ENCODE measurements at places on chromosomes 12 and 14.
A peak's percentile ranks its signal among the peaks of the same experiment; 100 is the strongest.

DNA sequence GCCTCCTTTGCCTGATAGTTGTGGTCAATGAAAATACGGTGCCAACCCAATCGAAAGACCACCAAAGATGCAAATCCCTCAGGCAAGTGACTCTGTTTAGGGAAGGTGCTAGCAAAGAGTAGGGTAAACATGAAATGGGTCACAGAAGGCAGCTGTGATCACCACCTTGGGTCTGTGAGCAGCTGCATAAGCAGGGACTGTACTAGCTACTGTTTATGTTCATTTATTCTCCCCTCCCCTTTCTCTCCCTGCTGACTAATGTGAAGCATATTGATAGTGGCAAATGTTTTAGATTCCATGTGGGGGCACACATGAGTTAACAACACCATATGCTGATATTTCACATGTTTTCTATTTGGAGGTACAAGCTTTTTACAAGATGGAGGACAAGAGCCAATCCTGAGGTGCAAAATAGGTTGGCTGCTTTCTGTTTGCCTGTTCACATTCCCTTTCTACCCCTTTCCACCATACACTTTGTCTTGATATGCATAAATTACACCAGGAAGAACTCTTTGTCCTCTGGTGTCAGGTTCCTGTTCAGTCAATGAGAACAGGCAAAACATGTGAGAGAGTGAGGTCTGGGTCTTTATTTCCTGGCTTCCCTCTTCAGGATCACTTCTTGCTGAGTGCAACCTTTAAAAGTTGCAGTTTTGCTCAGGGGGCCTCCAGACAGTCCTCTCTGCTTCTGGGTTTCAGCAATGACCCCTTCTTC is 71.1 kb downstream of the AVPR1A start:
- DNase-seq = no peak

- no peak for DNase-seq
Observed at GRCh38 chr14:30874999-30875787, 834 bp downstream of the COCH start.

DNA sequence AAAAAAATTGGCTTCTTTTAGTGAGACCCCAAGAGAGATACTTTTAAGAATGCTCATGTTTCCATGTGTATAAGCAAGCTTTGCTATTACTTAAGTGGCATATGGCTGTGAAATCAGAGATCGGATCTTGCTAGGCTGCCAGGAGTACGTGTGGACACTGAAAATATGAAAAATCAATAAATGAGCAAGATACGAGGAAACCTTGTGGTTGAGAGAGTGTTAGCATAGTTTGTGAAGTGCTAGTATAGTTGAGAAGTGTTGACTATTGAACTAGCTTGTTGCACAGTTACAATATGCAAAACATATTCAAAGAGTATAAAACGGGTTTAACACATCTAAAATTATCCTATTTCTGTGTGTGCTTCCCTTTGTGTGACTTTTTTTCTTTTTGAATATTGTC is 230.9 kb upstream of the NOVA1 start:
- no peak for DNase-seq

DNA sequence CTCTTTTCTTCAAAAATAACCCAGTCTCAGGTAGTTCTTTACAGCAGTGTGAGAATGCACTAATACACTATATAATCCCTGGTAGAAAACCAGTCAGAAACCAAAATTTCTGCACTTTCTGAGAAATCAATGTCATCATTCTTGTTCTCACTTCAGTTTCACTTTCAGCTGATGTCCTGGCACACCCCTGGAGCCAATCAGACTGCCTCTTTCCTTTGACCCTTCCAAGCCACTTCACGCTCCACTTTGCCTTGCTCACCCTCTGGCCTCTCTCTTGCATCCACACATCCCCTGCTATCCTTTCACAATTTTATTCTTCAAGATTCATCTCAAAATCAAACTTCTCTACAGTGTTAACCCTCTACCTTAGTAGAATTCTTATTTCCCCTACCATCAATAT is 181.1 kb downstream of the ASCL1 start:
- DNase-seq = no peak

- no peak for DNase-seq
Observed at GRCh38 chr14:27587103-27587502, 989.3 kb upstream of the NOVA1 start.

DNA sequence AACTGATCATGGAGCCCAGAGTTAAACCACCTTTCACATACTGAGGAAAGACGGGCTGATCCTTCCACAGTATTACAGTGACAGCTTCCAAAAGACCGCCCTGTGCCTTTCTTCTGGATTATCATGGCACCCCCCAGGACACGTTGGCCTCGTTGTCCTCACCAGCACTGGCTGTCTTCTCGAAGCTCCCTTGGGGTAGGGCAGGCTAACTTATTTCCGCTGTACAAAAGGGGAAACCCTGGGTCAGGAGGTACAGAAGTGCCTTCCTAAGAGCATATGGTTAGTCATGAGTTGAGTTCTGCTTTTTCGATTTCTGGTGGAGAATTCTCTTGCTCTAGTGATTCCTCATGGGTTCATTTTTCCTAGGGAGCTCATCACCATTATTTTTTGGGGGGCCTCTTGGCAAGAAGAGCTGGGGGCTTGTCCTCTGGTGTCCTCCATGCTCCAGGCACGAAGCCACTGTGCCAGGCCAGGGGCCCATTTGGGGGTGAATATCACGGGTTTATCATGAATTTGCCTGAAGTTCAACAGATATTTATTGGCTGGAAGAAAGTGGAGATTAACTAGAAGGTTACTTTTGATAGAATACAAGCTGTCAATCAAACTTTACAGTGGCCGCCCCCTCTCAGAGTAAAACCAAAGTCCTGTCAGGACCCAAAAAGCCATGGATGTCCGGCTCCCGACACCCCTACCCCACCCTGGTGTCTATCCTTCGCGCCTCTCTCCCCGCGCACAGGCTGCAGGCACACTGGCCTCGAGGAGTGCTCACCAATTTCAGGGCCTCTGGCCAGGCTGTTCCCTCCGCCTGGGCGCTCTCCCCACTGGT is 8.8 kb upstream of the TRAF3 start:
- no peak for DNase-seq

GRCh38 chr12:53205747-53206419 is 1.2 kb downstream of the ITGB7 start:
- peak; percentile 70 for DNase-seq

- DNase-seq = no peak
Observed at GRCh38 chr12:88185988-88186387, 43.9 kb downstream of the TMTC3 start.

GRCh38 chr12:130145731-130146130 is 16.5 kb upstream of the FZD10 start:
- no peak for DNase-seq

DNA sequence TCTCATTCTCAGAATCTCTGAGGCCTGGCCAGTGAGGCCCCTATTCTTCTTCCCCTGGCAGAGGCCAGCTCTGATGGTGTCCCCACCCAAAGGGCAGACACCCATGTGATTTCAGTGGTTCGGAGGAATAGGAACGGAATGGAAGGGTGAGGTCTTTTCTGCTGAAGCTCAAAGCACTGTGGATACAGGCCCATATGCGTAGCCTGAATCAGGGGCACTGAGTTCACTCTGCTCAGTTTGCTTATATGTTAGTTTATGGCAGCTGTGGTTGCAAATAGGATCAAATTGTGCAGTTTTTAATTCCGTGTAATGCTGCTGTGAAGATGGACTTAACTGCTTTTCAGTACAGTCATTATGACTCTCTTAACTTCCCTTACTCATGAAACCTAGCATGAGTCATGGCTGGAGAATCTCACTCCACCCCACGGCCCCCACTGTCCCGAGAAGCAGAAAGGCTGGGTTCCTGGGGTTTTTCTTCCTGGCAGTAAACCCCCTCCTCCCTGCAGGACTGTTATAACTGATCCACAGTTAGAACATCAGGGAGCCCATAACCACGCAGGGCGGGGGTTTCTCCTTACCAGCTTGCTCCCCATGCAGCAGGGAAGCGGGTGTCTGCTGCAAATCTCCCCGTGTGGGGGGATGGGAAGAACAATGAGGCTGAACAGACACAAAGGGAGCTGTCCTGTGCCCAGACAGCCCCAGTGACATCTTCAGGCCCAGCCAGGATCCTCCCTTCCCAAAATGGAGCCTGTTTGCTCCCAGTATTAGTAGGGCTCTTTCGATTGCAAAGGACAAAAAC is 122.7 kb downstream of the SLC38A6 start:
- no peak for DNase-seq

DNA sequence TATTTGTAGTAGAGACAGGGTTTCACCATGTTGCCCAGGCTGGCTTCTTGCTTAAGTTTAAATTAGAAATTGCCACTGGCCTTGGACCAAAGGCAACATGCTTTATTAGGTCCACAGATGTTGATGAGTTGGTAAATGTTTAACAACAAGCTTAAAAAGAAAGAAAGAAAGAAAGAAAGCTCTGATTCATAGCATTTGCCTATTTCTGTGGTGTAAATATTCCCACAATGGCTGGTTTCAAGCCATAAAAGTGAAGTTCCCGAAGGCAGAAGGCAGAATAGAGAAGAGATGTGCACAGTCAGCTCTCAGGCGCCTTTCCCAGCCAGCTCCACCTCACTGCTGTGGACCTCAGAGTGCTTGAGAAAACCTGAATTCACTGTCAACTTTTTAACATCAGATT is 26.4 kb downstream of the KCNK13 start:
- DNase-seq = no peak

DNA sequence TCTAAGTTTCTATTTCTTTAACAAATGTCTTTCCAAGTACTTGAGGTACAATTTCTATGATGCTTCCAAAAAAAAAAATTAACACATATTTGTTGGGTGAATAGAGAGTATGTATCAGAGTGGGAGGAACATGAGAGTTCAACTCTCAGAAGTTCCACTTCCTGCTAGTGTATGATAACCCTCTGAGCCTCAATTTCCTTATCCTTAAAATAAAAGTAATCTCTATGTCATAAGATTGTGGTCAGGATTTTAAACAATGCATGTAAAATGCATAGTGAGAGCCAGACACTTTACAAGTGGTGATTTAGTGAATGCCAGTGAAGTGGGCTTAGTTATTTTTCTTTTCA is 270.3 kb upstream of the AMIGO2 start:
- DNase-seq = no peak

- peak; percentile 30 for DNase-seq
Observed at GRCh38 chr14:69716478-69717187, 50.3 kb upstream of the SRSF5 start.

DNA sequence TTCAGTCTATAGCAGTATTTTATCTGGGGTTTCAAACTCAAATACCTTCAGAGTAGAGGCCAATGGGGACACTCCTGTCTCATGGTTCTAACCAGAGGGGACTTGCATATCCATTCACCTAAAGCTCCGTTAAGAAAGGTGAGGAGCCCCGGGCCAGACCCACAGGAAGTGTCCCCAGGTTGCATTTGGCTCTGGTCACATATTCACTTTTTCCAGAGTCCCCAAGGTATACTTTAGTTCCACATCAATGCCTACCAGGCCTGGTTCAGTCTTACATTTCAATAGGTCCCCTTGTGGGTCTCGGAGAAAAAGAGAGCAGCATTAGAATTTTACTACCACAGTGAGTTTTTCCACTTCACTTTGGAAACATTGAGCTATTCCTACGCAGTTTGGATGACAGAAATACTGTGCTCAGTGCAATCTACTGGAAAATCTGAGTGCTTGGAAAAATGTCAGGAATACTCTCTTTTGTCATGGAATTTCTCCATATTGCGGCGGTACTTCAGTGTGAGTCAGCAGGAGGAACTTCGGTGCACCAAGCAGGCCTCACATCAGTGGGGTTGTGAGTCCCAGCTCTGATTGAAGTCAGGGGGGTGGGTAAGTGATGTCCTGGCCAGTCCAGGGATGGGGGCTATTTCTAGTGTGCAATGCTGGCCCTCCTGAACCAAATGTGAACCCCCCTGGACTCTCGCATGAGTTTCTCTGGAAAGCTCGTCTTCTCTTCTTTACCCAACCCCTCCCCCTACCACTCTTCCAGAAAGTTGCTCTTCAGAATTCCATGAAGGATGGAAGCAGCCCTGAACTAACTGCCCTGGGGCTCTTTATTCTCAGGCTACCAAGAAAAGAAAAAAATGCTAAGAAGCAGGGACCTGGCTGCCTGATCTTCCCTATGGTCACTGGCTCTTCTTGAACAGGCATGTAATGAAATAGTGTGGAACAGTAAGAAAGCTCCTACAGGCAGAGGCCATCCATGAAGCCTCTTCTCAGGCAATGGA is 184.7 kb downstream of the PRKCH start:
- DNase-seq = no peak

- no peak for DNase-seq
Observed at GRCh38 chr12:21434699-21435098, 2.8 kb upstream of the PYROXD1 start.

GRCh38 chr12:48142818-48143674 is 14.3 kb downstream of the ASB8 start:
- no peak for DNase-seq

DNA sequence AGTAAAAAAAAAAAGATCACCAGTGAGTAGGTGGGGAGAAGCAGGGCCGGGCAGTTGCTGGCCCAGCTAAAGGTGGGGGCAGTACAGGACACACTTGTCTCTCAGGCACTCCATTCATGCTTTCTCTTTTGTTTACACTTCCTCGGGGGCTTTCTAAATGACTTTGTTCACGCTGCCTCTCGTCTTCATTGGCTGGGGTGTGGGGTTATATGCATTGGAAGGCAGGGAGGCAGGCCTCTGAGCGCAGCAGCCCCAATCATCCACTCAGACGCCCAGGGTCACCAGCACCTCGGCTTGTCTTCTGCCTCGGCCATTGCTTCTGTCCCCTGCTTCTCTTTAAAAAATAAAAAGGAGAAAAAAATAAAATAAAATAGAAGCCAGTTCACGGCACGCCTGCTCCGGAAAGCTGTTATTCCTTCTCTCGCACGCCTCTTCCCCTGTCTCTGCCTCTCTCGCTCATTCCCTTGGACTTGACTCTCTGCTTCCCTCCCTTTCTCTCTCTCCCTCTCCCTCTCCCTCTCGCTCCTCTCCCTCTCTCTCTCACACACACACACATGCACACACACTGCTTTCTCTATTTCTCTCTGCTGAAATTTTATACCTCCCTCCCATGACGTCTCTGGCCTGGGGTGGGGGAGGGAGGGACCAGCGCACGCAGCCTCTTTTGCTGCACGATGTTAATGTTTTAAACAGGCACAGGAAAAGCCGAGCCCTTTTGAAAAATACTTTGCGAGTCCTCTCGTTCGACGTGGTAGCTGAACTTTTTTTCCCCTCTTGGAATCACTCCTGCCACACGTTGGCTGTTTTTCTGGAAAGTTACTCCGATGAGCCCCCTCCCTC is at the start of gene TGFB3:
Gene TGFB3 (minus strand): TSS at position 570 of the 840 bp plus-strand sequence. CDS start 1,102 bp downstream, outside the sequence.
- peak; percentile 23 for DNase-seq

DNA sequence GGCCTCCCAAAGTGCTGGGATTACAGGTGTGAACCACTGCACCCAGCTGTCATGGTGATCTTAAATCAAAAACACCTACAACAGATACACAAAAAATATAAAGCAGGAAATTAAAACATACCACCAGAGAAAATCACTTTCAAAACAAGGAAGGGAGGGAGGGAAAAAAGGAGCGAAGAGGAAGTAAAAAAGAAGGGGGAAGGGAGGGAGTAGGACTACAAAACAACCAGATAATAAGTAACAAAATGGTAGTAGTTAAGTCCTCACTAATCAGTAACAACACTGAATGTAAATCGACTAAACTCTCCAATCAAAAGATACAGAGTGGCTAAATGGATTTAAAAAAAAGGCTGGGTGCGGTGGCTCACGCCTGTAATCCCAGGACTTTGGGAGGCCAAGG is 89.0 kb downstream of the SH2B3 start:
- DNase-seq = no peak

- no peak for DNase-seq
Observed at GRCh38 chr12:83313827-83314226, 627.1 kb downstream of the TMTC2 start.
